ENCODE measurements at places on chromosomes 12 and 14. TPM values are rescaled to one million over a fixed set of nuclear protein-coding genes. Genes with fewer than 3 reads are reported as not detected.

Gene MYF5
- total RNA-seq: not detected

- no peak overlapping the region for H3K4me3 ChIP-seq
- no peaks in the 10 kb centered on the region for H3K36me3 ChIP-seq
- peaks cover 3% of the 10 kb centered on the region for H3K4me1 ChIP-seq
- no peak for DNase-seq
- H3K27ac ChIP-seq: no peak overlapping the region
- no peaks in the 10 kb centered on the region for H3K27me3 ChIP-seq
Measured at GRCh38 chr12:32420356-32420755, 21.0 kb downstream of the FGD4 start.

Gene TNS2
- total RNA-seq: 394 TPM

DNA sequence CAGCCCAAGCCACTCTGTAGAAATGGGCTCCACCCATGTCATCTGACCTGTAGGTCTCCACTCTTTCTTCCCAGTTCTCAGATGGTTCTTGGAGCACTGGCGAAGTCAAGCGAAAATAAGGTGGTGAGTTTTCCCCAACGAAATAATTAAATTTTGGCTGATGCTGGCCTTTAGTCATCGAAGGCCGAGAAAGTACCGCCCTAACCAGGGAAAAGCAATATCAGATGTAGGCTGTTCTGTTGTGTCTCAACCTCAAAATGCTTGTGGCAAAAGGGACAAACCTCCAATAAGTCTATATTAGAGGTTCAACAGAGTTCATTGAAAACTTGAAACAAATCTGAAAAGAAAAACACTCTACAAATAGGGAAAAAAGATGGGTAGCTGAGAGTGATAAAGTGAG is 48.6 kb upstream of the BCAT1 start:
- no peak for DNase-seq
- H3K36me3 ChIP-seq: no peaks in the 10 kb centered on the region
- H3K4me1 ChIP-seq: no peaks in the 10 kb centered on the region
- H3K4me3 ChIP-seq: no peak overlapping the region
- H3K27ac ChIP-seq: no peak overlapping the region
- H3K27me3 ChIP-seq: no peaks in the 10 kb centered on the region

GRCh38 chr12:112153893-112154219 is 28.5 kb downstream of the TRAFD1 start:
- H3K4me1 ChIP-seq: no peaks in the 10 kb centered on the region
- no peak overlapping the region for H3K27ac ChIP-seq
- no peaks in the 10 kb centered on the region for H3K36me3 ChIP-seq
- H3K4me3 ChIP-seq: no peak overlapping the region

DNA sequence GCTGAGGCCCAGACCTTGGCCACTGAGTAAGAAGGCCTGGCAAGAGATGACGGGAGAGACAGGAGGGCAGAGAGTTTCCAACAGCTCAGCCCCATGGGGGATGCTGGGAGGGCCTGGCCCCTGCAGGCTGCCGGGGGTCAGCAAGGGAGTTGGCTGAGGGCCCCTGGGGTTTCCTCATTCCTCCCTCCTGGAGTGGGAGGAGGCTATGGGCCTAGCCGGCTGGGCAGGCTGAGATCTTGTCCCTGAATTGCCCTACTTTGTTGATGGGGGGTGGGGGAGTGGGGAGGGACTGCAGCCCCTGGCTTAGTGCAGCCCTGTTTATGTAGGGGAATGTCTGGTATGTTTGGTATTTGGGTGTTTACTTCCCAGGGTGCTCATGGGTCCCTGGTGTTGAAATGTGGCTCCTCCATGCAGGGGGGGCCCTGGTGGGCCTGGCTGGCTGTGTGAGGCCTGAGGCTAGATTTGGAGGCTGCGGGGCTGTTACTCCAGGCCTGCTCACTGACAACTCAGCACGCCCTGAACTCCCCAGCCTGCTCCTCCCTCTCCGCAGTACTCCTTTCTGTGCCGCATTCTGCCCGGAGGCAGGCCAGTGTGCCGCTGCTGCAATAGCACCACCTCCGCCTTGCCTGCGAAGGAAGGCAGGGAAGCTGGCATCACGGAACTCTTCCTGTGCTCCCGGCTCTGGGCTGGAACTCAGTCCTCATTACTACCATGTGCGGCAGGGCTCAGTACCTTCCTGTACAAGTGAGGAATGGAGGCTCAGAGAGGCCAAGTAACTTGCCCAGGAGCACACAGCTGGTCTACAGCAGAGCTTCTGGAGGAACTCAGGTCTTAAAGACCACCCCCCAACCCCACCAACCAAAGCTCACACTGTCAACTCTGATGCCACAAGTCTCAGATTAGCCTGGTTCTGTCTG is 25.3 kb downstream of the JDP2 start:
- DNase-seq: peak; percentile 84
- H3K4me1 ChIP-seq: peaks cover 35% of the 10 kb centered on the region
- H3K27ac ChIP-seq: peak overlapping the region; percentile 80
- no peak overlapping the region for H3K4me3 ChIP-seq
- H3K36me3 ChIP-seq: no peaks in the 10 kb centered on the region

Gene SYCP3
- not detected for total RNA-seq

GRCh38 chr12:12439636-12440035 is 82.8 kb downstream of the BORCS5 start:
- peaks cover 3% of the 10 kb centered on the region for H3K4me1 ChIP-seq
- no peak overlapping the region for H3K4me3 ChIP-seq
- peak; percentile 39 for DNase-seq
- no peaks in the 10 kb centered on the region for H3K27me3 ChIP-seq
- no peak overlapping the region for H3K27ac ChIP-seq

DNA sequence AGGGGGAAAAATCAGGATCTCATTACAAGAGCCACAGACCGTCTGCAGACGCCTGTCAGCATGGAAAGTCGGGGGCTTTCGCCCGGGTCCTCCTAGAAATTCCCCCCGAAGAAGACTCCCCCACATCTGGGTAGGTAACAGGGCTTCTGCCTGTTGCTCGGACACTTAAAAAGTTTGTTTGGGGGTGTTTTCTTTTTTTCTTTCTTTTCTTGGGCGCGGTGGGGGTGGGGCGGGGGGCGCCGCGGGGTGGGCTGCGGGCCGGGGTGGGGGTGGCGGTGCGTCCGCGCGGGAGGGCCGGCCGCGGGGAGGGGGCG is 358 bp downstream of the ELK3 start:
- H3K27ac ChIP-seq: peak overlapping the region; percentile 89
- H3K4me1 ChIP-seq: peaks cover 4% of the 10 kb centered on the region
- DNase-seq: no peak
- H3K27me3 ChIP-seq: no peaks in the 10 kb centered on the region

Gene KRT3
- total RNA-seq: not detected

- H3K27ac ChIP-seq: peak overlapping the region; percentile 89
- DNase-seq: peak; percentile 31
- peaks cover 8% of the 10 kb centered on the region for H3K4me1 ChIP-seq
Measured at GRCh38 chr14:20460458-20461224, 593 bp downstream of the PIP4P1 start.

Gene CLEC2B
- 20.2 TPM for total RNA-seq

- H3K4me1 ChIP-seq: no peaks in the 10 kb centered on the region
- no peaks in the 10 kb centered on the region for H3K36me3 ChIP-seq
- H3K27me3 ChIP-seq: no peaks in the 10 kb centered on the region
- no peak for DNase-seq
- no peak overlapping the region for H3K27ac ChIP-seq
Measured at GRCh38 chr14:54762296-54762695, 140.3 kb downstream of the GCH1 start.

Data from uterus (tissue), 4 donors.